ENCODE measurements at places on chromosomes 3 and 15. TPM values are rescaled to one million over a fixed set of nuclear protein-coding genes. Genes with fewer than 3 reads are reported as not detected.

DNA sequence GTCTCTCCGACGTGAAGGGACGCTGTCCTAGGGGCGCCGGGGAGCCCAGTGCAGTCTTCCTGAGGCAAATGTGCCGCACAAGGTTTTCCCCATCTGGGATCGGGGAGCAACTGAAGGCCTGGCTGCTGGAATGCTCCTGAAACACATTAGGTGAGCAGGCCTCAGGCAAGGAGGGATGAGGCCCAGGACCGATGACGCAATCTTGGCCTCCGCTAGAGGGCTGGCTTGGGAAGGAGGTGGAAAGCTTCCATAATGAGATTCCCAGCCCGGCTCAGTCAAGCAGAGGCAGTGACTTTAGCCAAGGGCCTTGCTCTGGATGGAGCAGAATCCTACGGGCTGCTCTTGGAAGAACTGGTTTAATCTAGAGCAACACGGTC is 50.8 kb downstream of the CPN2 start:
- H3K4me1 ChIP-seq: no peaks in the 10 kb centered on the region
- no peaks in the 10 kb centered on the region for H3K27me3 ChIP-seq
- H3K4me3 ChIP-seq: no peak overlapping the region
- no peaks in the 10 kb centered on the region for H3K36me3 ChIP-seq
- DNase-seq: peak; percentile 90

- H3K4me3 ChIP-seq: no peak overlapping the region
- H3K4me1 ChIP-seq: no peaks in the 10 kb centered on the region
- no peaks in the 10 kb centered on the region for H3K27me3 ChIP-seq
- no peak overlapping the region for H3K27ac ChIP-seq
Observed at GRCh38 chr3:634511-634910, 437.9 kb downstream of the CHL1 start.

DNA sequence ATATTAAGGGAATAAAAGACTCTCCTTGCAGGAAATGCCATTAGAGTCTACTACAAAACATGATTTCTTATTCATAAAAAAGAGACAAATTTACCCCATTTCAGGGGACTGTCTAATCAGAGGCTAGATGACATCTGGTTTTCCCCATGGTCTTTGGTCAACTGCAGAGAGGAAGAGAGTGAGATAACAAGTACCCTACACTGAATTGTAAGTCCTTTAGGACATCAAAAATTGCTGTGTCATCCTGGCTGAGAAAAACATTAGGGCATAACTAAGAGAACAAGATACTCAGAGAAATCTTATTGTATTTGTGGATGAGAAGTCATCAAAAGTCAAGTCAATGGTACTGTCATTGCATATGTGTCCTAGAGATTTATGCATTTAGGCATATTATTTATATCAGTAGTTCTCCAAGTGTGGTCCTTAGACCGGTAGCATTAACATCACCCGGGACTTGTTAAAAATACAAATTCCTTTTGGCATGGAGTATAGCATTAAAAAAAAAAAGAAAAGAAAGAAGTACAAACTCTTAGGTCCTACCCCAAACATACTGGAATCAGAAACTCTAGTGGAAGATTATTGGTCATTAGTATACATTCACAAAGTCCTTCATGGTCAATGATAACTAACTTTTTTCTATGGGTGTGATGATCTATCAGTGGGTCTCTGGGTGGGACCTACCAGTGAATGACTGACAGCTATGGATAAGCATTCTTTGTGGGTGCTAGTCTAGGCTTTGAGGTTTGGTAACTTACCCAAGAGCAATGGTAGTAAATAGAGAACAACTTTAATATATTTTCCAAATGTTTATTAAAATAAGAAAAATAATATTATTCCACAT is 29.0 kb upstream of the TBC1D5 start:
- no peak overlapping the region for H3K27ac ChIP-seq
- no peaks in the 10 kb centered on the region for H3K4me1 ChIP-seq
- H3K36me3 ChIP-seq: no peaks in the 10 kb centered on the region

GRCh38 chr15:85047271-85047948 is 65.8 kb downstream of the PDE8A start:
- no peaks in the 10 kb centered on the region for H3K36me3 ChIP-seq
- no peaks in the 10 kb centered on the region for H3K27me3 ChIP-seq
- H3K27ac ChIP-seq: peak overlapping the region; percentile 32

DNA sequence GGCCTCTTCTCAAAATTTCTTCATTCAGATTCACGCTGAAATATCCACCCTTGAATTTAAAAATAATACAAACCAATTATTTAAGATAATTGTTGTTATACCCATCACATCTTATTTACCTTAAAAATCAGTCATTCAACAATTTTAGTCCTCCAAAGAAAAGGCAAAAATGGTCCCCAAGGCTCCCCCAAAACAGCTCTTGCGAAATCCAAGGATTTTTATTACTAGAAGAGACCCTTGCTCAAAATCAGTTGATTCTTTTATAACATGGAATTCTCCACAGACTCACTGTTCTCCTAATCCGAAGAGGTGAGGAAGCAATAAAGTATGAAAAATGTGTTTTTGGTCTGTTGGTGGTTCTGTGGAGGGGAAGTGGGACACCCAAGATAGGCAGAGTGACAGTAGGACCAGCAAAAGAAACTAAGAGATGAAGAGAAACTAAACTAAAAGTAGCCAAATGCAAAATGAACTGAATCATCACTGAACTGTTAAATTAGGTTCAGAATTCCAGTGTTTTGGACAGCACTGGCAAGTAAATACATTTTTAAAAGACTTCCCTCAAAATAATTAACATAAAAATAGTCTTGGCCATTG is 19.1 kb upstream of the PLCH1 start:
- no peak overlapping the region for H3K27ac ChIP-seq
- H3K27me3 ChIP-seq: no peaks in the 10 kb centered on the region
- DNase-seq: no peak
- peaks cover 5% of the 10 kb centered on the region for H3K4me1 ChIP-seq
- no peak overlapping the region for H3K4me3 ChIP-seq

GRCh38 chr3:12986986-12987385 is 86.2 kb downstream of the IQSEC1 start:
- no peaks in the 10 kb centered on the region for H3K27me3 ChIP-seq
- H3K4me1 ChIP-seq: peaks cover 62% of the 10 kb centered on the region
- no peak overlapping the region for H3K4me3 ChIP-seq
- H3K36me3 ChIP-seq: no peaks in the 10 kb centered on the region
- DNase-seq: no peak

DNA sequence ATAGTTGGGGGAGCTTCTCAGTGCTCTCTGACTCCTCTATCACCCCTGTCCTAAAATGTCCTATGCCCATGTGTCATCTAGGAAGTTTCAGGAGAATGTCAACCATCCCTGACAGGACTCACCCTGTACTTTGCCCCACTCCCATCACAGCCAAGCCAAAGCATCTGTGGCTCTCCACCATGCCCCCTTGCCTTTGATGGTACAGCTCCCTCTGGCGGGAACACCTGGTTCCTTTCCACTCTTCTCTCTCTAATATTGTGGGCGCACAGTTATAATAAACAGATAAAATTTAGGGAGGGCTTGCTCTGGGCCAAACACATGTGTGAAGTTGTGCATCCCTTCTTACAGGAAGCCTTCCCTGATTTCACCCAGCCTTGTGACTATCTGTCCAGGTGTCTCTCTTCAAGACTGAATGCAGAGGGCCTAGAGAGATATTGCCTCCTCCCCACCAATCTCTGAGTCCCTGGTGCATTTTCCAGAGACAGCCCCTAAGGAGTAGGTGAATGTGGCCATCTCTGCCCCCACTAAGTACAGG is 62.8 kb downstream of the ISG20 start:
- no peaks in the 10 kb centered on the region for H3K27me3 ChIP-seq
- peaks cover 8% of the 10 kb centered on the region for H3K4me1 ChIP-seq
- no peak overlapping the region for H3K4me3 ChIP-seq

GRCh38 chr3:30658328-30659052 is 52.1 kb downstream of the TGFBR2 start:
- peaks cover 71% of the 10 kb centered on the region for H3K36me3 ChIP-seq
- no peak for DNase-seq
- H3K27me3 ChIP-seq: no peaks in the 10 kb centered on the region
- H3K27ac ChIP-seq: peak overlapping the region; percentile 77
- no peak overlapping the region for H3K4me3 ChIP-seq

DNA sequence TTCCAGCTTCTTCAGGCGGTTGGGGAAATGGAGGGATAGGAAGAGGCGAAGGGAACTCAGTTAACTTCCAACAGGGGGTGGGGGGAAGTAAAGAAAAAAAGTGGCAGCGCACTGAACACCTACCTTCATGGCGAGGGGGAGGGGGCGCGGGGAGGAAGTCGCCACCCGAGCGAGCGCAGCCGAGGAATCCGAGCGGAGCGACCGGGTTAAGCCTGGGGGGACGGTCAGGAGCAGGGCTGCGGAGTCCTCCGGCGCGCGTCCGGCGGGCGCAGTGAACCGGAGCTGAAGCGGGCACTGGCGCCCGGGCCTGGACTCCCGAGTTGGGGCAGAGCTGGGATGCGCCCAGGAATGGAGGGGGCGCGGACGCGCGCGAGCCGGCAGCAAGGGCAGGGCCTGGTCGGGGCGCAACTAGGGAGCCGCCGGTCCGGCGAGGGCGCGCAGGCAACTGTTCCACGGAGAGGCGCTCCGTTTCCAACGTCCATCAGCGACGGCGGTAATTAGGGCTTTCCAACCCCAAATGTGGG is at the start of gene WNT5A:
TSS of gene WNT5A (minus strand) at position 450 of the 524 bp plus-strand sequence. CDS start at position 129, 321 bp downstream.
- H3K27ac ChIP-seq: peak within 1 kb of the TSS; percentile 60
- H3K27me3 ChIP-seq: no peaks in the 10 kb centered on the region
- H3K4me1 ChIP-seq: no peaks in the 10 kb centered on the region
- peak within 1 kb of the TSS; percentile 70 for H3K4me3 ChIP-seq
- no peaks in the 10 kb centered on the region for H3K36me3 ChIP-seq

DNA sequence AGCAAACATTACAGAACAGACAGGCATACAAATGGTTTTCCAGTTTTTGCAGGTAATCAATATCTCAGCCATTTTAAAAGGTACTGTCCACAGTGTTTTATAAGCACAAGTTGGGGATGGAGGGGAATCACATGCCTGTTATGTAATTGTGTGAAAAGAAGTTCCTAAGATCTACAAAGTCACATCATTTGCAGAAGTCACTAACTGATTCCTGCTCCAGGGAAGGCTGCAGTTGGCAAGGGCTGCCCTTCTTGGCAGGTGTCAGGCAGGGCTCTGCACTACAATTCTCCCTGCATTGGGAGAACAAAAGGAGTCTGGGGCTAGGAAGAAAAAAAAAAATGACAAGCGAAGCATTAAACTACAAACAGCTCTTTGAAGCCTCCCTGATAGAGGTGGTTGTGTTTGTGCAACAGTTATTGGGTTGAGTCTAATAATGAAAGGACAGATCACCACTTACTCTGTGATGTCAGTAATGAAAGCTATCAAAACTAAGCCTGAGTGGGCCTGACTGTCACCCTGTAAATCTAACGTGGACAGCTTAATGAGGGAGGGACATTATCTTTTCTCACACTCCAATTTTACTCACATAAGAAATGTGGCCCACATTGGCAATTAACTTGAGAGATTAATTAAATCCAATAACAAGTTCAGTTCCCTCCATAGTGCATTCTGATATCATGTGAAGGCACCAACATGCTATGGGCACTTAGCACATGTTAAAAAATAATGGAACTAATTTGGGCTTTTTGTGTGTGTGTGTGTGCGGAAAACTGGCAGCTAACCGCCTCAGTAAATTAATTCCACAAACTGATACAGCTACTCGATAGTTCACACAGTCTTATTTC is 242.9 kb downstream of the FHIT start:
- no peaks in the 10 kb centered on the region for H3K36me3 ChIP-seq
- no peak for DNase-seq
- no peak overlapping the region for H3K4me3 ChIP-seq
- H3K4me1 ChIP-seq: no peaks in the 10 kb centered on the region
- H3K27ac ChIP-seq: no peak overlapping the region

- H3K27ac ChIP-seq: peak overlapping the region; percentile 87
- H3K4me3 ChIP-seq: no peak overlapping the region
- H3K27me3 ChIP-seq: no peaks in the 10 kb centered on the region
- H3K36me3 ChIP-seq: peaks cover 6% of the 10 kb centered on the region
Observed at GRCh38 chr3:123344907-123345594, 103.8 kb downstream of the ADCY5 start.

DNA sequence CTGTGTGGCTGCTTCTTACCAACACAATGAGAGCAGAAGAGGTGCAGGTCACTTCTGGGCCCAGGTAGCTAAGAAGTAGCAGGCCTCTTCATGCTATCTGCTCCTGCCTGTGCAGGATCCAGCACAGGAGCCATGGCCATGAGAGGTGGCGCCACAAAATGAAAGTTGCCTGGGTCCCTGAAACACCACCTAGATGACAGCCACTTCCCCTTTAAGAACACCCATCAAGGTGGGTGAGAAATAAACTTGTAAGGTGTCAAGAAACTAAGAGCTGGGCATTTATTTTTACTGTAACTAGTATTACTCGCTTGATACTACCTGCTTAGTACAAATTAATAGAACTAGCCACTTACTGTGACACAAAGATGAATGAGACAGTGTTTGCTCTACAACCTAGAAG is 484.6 kb upstream of the TBL1XR1 start:
- H3K36me3 ChIP-seq: no peaks in the 10 kb centered on the region
- peaks cover 15% of the 10 kb centered on the region for H3K4me1 ChIP-seq
- no peak overlapping the region for H3K4me3 ChIP-seq
- no peaks in the 10 kb centered on the region for H3K27me3 ChIP-seq

Gene HIGD1A
- 299 TPM for total RNA-seq

Gene EXOG
- total RNA-seq: 36.6 TPM

Gene C3orf49
- total RNA-seq: not detected

Gene LXN
- total RNA-seq: 20.5 TPM

Gene LRCH3
- 23.4 TPM for total RNA-seq

Gene TM6SF1
- total RNA-seq: 30.2 TPM

Gene GJD2
- total RNA-seq: 13.6 TPM

Gene SHC4
- total RNA-seq: 5.3 TPM

All from right atrium auricular region (tissue), 2 donors.